ENCODE measurements at places on chromosomes 12 and 14.

DNA sequence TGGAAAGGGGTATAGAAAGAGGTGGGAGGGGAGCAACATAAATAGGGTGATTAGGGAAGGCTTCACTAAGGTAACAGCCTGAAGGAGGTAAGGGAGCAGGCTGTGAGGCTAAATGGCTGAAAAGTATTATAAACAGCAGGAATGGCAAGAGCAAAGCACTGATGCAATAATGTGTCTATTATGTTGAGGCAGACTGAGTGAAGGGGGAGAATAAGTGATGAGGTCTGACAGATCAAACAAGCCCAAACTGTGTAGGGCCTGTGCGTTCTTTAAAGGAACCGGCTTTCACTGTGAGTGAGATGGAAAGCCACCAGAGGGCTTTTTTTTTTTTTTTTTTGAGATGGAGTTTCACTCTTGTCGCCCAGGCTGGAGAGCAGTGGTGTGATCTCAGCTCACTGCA, 6.7 kb upstream of the VCPKMT start:
- no peak for DNase-seq

- no peak for DNase-seq
These were observed 61.0 kb downstream of the KIAA0586 start for GRCh38 chr14:58488550-58488949.

DNA sequence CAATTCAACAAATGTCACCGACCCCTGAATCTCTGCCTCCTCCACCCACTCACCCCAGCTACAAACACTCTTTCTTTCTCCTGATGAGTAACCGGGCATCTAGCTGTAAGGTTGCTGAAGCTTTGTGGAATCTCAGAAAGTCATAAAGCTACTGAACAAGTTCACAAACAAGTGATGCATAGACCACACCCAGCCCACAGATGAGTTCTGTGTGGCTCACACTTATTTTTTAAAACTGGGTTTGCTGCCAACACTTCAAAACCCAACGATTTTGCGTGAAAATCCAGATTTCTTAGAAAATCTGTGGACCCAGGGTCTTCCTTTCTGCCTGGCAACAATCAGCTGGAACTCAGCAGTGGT, 96.1 kb downstream of the APAF1 start:
- no peak for DNase-seq

GRCh38 chr12:482061-482460, 22.3 kb downstream of the B4GALNT3 start:
- DNase-seq: no peak

GRCh38 chr12:87827638-87828264, 201.4 kb downstream of the C12orf50 start:
- DNase-seq: no peak

- DNase-seq: no peak
These were observed 25.6 kb upstream of the TEAD4 start for GRCh38 chr12:2933586-2933985.

DNA sequence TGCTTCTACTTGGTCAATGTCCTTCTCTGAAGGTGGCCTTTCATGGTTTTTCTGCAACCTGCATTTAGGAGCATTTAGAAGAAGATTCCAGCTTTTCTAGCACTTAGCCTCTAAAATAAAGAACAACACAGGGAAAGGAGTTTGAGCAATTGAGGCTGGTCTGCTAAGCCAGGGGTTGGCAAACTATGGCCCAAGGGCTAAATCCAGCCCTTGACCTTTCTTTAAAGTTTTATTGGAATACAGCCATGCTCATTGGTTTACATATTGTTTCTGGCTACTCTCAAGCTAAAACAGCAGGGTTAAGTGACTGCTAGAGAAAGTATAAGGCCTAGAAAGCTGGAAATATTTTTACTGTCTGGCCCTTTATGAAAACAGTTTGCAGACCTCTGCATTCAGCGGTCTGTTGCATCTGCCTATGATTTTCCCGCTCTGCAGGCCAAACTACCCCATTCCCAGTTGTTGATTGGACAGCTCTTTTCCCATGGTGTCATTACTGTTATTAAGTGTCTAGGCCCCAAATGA, 39.3 kb downstream of the SPRING1 start:
- no peak for DNase-seq
